ENCODE measurements at places on chromosomes 13 and 19.

- no peak for DNase-seq
Measured at GRCh38 chr13:94710065-94710781, 2.1 kb downstream of the SOX21 start.

DNA sequence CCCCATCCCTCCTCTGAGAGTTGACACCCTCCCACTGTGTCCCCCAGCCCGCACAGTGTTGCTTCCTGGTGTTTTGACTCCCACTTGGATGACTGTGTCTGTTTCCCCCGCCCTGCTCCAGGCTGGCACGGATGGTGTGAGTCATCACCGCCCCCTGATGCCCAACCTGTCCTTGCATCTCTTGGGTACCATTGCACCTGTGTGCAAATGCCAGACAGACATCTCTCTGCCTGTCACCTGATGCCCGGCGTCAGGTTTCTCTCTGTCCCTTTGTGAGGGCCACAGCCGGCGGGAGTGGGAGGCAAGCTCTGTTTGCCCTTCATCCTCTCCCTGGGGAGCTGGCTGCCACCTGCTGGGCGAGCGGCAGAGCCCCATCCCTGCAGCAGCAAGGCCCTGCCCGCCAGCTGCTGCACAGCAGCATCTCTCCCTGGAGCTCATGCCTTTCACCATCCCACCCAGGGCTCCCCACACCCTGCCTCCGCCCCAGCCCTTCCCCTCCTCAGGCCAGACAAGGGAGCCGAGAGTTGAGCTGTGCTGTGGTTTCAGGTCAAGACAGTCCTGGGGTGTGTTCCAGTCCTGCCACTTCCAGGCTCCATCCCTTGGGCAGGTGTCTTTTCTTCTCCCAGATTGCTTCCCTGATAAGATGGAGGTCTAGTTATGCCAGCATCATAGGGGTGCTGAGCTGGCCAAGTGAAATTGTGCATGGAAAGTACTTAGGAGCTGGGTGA, 29.7 kb downstream of the NKPD1 start:
- DNase-seq = no peak

- DNase-seq = peak; percentile 31
Measured at GRCh38 chr19:54364775-54365257, at the start of gene LAIR1. TSS of gene LAIR1 (minus strand) at chr19:54364931. CDS start at chr19:54364804, 127 bp downstream.

- DNase-seq = no peak
Measured at GRCh38 chr13:40569024-40569350, 97.5 kb downstream of the FOXO1 start.

Measured in stimulated activated CD4-positive, alpha-beta T cell treated with anti-CD3 and anti-CD28 coated beads, Interleukin-4, amount 100 ng/mL, for 4 hours (primary cell).